ENCODE measurements at places on chromosomes 5 and 9.

- peak; percentile 95 for DNase-seq
Observed at GRCh38 chr5:65032250-65032649, 263.5 kb downstream of the CWC27 start.

GRCh38 chr9:16516891-16517290 is 353.6 kb downstream of the BNC2 start:
- DNase-seq, result peak; percentile 24

GRCh38 chr9:83599071-83599470 is 23.9 kb upstream of the IDNK start:
- no peak for DNase-seq

GRCh38 chr5:173971681-173972345 is 17.2 kb upstream of the C5orf47 start:
- DNase-seq, result no peak

DNA sequence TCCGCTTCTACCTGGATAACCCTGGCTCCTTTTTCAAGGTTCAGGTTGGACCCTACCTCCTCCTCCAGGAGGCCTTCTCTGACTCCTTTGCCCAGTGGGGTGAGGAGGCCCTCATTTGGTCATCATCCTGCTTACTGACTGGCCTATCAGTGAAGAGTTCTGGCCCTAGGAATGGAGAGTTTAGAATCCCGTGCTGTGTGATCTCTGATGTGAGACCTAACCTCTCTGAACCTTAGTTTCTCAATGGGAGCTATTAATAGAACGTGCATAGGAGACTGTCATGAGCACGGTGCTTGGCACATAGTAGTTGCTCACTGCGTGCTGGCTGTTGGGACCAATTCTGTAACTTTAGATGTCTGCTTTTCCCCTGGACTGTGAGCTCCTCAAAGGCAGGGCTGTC is 10.3 kb downstream of the NTNG2 start:
- no peak for DNase-seq

DNA sequence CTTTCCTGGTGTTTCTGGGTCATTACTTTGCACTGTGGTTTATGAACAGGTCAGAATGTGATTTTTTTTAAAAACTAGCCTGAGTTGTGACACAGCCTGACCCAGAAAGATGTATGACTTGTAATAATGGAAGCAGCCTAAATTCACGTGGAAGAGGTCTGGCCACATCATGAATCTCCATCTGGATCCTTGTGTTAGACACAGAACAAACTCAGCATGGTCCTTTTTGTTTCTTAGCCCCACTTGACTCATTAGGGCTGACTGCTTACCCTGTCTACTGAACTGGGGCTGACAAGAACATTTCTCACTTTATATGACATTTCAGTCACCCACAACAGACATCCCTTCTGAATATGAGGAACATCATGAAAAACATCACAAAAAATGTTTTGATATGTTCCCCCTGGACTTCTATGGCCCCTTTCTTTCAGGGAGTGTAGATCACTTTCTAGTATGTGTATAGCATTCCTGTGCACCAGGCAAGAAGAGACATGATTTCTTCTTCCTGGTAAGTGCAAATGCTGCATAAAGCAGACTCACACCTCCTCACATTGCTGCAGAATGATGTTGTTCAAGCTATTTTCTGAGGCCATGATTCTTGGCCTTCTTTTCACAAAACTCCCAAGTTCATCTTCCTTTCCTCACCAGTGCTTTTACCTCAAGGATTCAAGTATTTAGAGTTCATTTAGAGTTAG is 52.3 kb downstream of the ZNF622 start:
- DNase-seq, result no peak

DNA sequence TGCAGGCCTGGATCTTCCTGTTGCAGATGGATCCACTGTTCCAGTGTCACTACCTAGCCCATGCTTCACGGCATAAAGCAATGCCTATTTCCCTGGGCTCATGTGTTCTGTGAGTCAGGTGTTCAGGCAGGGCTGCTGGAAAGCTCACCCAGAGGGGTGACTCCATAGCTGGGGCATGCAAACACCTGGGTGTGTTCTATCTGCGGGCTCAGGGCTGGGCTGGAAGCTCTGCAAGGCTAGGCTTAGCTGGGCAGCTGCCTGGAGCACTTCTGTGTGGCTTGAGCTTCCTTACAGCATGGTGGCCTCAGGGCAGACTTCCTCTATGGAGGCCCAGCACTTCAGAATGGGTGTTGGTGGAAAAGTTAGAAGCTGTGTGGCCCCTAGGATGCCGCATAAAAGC is 139.9 kb downstream of the GADD45G start:
- no peak for DNase-seq
